ENCODE measurements at places on chromosomes 7 and 10.
A peak's percentile ranks its signal among the peaks of the same experiment; 100 is the strongest.

- no peak for DNase-seq
Measured at GRCh38 chr10:34464591-34464990, 350.5 kb downstream of the PARD3 start.

DNA sequence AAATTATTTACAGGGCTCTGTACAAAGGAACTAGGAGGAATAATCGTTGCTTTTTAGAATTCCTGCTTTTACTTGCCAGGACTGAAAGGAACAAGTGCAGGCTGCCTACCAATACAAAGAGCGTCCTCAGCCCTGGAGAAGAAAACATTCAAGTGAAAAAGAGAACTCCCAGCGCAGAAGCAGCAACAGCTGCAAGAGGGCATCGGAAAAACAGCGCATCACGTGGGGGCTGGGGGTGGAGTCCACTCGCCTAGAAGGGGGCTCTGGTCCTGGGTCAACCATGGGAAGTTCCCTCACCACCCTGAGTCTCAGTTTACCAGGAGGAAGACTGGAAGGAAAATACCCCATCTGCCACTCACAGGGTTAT, 385 bp upstream of the C10orf90 start:
- DNase-seq = no peak

GRCh38 chr7:31782411-31782991, 95.5 kb downstream of the PPP1R17 start:
- DNase-seq = peak; percentile 70

DNA sequence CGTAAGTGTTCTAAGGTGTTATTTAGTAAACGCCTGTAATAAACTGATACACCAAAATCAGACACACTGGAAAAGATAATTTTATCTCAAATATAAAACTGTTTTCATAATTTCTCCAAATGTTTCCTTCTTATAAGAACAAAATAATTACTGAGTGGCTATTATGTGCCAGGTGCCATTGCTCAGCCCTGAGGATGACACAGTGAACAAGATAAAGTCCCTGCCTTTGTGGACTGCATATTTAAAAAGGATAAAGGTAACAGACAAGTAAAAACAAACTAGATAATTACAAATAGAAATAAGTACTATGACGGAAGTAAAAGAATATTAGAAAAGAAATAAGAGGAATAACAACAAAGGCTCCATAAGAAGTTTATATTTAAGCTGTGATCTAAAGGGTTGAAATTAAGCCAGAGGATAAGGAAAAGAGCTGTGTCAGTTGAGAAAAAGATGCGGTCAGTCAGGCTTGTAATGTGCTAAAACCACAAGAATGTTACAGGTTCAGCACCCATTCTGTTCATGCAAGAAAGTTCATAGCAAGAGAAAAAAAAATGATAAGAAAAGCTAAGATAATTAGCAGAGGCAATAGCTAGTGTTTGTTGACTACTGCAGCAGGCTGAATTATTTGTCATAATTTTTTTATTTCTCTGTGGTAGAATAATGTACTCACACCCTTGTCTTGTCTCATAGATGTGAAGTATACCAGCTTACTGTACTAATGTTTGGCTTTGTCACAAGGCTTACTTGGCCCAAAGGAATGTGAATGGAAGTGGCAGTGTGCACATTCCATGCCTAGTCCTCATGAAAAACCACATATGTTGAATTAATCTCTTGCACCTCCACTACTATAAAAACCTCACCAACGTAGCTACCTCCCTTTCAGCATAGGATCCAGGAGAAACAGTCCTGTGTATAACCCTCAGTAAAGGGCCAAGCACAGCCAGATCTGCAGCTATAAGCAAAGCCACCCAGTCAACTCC, 75.1 kb downstream of the CRPPA start:
- DNase-seq = peak; percentile 77

- no peak for DNase-seq
Measured at GRCh38 chr10:129851941-129852640, 112.0 kb downstream of the EBF3 start.

- DNase-seq = no peak
Measured at GRCh38 chr7:105911961-105912575, 35.7 kb upstream of the ATXN7L1 start.

DNA sequence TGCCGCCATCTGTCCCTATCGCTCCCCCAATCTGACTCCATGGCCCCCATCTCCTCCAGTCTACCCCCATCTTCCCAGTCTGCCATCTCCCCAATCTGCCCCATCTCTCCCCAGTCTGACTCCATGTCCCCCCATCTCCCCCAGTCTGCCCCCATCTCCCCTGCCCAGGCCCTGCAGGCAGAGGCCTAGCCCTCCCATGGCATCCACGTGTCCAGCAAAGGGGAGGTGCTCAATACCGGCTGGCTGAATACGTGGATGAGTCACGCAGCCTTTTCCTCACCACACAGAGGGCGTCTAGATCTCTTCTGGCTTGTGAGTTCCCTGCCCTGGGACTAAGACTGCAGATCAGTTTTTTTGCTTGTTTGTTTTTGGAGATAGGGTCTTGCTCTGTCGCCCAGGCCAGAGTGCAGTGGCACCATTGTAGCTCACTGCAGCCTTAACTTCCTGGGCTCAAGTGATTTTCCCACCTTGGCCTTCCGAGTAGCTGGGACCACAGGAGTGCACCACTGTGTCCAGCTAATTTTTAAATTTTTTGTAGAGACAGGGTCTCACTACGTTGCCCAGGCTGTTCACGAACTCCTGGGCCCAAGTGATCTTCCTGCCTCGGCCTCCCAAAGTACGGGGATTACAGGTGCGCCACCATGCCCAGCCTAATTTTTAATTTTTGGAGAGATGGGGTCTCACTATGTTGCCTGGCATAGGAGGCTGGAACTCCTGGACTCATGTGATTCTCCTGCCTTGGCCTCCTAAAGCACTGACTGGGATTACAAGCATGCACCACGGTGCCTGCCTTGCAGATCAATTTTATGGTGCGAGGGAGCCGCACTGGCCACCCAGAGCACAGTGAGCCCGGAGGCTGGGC, 15.3 kb upstream of the GPR146 start:
- DNase-seq = peak; percentile 95

GRCh38 chr10:118116715-118117449, 70.1 kb upstream of the RAB11FIP2 start:
- peak; percentile 68 for DNase-seq

- DNase-seq = peak; percentile 92
Measured at GRCh38 chr10:112919721-112920120, 30.3 kb upstream of the TCF7L2 start.

GRCh38 chr10:127737563-127738511, 852 bp downstream of the FOXI2 start:
- no peak for DNase-seq

- no peak for DNase-seq
Measured at GRCh38 chr10:127506094-127506493, 43.0 kb upstream of the NPS start.

- no peak for DNase-seq
Measured at GRCh38 chr10:110388687-110389052, 84.0 kb upstream of the SMNDC1 start.

- DNase-seq = no peak
Measured at GRCh38 chr10:44309939-44310761, 74.7 kb downstream of the CXCL12 start.
